Fibroblast of the aortic adventitia (primary cell): ENCODE measurements at places on chromosomes 7 and 10.

- no peak for DNase-seq
Measured at GRCh38 chr10:44326474-44327030, 58.3 kb downstream of the CXCL12 start.

DNA sequence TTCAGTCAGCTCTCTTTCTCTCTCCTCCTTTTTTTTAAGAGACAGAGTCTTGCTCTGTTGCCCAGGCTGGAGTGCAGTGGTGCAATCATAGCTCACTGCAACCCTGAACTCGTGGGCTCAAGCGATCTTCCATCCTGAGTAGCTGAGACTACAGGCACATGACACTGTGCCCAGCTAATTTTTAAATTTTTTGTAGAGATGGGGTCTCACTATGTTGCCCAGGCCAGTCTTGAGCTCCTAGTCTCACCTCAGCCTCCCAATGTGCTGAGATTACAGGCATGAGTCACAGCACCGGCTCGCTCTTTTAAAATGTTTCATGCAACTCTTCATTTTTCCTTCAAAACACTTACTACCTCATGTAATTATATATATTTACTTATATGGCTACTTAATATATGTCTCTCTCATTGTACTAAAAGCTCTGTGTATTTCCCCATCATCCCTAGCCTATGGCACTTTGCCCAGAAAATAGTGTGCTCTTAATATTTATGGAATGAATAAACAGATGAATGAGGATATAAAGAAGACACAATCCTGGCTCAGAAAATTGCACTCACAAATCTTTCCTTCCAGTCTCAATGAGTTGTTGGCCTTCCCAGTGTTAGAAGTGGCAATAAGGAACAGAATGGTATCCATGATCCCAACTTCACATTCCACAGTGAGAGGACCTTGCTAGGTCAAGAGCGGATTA lies 33.9 kb downstream of the EBLN1 start:
- DNase-seq: peak; percentile 21

- peak; percentile 42 for DNase-seq
Measured at GRCh38 chr10:89591796-89592271, 53.2 kb downstream of the PANK1 start.

GRCh38 chr10:89118091-89118490 lies 89.0 kb downstream of the CH25H start:
- DNase-seq: peak; percentile 62

GRCh38 chr7:69878015-69878414 lies 279.7 kb downstream of the AUTS2 start:
- no peak for DNase-seq

GRCh38 chr10:17836942-17837341 lies 27.8 kb downstream of the MRC1 start:
- peak; percentile 88 for DNase-seq

DNA sequence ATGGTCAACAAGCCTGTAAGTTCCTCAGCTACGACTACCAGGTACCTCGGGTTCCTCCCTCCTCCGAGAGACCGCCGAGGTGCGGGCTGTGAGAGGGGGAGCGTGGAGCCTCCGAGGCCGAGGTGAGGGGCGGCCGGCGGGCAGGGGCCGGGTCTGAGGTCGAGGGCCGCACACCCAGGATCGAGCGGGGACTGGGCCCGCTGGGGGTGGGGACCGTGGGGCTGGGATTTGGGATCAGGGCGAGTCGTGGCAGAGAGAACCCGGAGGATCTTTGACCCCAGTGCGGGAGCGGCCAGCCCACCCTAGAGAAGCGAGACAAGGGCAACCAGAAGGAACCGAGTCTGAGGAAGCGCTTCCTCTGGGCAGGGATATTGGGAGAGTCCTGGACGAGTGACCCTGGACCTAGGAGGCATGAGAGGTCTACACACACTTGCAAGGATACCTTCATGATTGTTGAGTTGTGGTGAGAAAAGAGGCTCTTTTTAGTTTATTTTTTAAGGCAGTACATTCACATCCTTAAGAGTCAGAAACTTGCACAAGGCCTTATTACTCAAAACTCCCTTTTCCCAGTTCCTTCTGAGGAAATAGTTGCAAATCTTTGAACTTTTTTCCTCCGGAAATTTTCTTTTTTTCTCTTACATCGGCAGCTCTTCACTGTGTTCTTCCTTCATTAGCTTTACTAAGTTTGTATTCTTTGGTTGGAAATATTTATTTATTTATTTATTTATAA lies 395 bp downstream of the ZNF487 start:
- DNase-seq: no peak

DNA sequence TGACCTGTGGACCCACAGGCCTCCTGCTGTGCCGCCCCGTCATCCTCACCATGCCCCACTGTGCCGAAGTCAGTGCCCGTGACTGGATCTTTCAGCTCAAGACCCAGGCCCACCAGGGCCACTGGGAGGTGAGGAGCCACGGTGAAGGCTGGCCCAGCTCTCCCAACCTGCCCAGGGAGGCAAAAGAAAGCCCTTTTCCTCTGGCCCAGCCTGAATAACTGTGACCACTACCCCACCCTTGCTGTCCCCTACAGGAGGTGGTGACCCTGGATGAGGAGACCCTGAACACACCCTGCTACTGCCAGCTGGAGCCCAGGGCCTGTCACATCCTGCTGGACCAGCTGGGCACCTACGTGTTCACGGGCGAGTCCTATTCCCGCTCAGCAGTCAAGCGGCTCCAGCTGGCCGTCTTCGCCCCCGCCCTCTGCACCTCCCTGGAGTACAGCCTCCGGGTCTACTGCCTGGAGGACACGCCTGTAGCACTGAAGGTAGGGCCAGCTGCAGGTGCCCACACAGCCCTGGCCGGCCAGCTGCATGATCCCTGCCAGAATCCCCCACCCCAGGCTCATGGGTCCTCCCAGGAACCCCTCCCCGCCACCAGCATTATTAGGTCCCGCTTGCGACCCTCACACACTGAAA lies 25.5 kb upstream of the SLC29A3 start:
- no peak for DNase-seq

- DNase-seq: no peak
Measured at GRCh38 chr7:10022957-10023356, 950.7 kb upstream of the PHF14 start.

DNA sequence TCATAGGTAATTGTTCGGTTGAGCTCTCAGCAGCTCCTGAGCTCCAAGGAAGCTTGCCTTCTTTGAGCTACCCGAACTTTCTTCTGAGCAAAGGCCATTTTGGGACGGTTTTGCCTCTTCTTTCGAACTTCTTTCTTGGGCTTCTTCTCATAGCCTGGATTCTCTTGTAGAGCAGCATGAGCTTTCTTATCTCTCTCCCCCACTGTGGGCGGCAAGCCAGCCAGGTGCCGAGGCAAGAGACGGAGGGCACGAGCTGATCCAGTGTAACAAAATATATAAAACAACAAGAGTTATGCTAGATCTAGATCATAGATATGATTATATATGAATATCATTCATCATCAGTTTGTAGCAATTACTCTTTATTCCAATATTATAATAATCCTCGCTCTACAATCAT lies 16.5 kb upstream of the KNDC1 start:
- no peak for DNase-seq

GRCh38 chr7:35761871-35762677 lies 38.8 kb upstream of the SEPTIN7 start:
- peak; percentile 87 for DNase-seq

GRCh38 chr10:3943695-3944257 lies 158.8 kb upstream of the KLF6 start:
- no peak for DNase-seq

- DNase-seq: no peak
Measured at GRCh38 chr7:149175150-149175549, 20.2 kb upstream of the ZNF282 start.

- DNase-seq: no peak
Measured at GRCh38 chr7:152949253-152949652, 189.7 kb downstream of the ACTR3B start.

DNA sequence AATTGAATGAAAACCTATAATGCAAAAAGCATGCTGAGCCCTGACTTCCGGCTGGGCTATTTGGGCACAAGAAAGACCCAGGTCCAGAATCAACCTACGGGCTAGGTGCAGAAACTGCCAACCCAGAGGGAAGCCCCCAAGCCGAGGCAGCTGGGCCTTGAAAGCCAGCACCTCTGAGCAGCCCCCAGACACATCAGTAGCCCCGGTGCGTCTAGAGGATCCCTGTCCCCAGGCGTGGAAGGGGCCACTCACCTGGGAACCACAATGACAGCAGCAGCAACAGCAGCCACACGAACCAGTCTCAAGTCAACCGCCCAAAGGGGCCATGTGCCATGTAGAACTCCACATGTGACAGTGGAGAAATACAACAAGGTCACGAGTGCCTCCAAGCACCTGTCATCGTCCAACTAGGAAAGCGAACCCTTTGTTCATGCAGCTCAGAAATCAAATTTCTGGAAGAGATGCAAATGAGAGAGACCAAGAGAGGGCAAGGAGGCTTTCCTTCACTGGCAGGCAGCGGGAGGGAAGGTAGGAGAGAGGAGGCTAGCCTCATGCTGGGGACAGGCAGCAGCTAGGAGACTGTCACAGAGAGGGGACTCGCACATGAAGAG lies 57.5 kb upstream of the CHST15 start:
- DNase-seq: no peak

DNA sequence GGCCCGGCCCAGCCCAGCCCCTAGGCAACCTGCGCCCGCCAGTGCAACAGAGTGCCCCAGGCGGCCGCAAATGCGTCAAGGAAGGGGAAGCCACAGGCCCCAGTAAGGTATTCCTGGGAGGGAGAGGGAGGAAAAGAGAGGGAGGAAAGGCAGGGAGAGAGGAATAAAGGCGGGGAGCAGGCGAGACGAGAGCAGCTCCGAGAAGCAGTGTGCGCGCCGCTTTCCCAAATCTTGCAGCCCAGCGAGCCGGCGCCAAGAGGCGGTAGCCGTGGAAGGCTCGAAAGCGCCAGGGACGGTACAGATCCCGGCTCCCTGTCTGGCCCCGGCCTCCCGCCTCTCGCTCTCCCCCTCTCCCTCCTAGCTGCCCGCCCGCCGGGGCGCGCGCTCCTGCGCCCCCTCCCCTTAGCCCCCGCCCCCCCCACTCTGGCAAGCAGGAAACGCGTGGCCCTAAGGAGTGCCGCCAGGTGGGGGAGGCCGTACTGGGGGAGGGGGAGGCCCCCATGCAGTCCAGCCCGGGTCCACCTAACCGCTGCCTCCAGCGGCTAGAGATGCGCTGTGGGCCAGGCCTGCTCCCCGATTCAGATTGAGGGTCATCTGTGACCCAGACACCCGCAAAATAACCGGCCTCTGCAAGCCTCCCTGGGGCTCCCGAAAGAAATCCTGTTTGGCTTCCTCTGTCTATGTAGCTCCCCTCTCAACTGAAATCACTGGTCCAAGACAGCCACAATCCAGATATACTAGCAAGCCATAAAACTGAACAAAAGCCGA lies 4.3 kb downstream of the HOXA10 start:
- no peak for DNase-seq

DNA sequence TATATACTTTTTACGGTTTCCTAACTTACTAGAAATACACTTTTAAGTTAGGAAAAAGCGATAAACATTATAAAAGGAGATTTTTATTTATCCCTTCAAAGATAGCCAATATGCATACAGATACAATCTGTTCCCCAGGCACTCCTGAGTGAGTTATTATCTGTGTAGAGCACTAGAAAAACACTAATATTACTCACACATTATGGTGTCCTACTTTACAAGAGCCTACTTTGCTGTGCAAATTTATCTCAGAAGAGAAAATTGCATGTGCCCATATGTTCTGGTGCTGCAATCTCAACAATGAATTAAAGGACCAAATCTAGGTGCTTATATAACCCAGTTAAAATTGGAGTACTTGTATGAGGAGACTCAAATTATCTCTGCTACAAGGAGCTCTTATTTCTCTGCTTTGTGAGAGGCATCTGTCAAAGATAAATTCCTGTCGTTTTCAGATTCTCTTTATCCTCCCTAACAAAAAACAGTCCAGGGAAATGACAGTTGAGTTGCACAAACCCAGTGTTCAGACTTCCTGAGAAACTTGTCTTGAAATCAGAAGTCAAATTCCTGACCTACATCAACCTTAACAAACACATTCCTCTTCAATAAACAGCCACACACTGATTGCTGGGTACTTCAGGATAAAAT lies 28.9 kb downstream of the CPA1 start:
- peak; percentile 31 for DNase-seq

DNA sequence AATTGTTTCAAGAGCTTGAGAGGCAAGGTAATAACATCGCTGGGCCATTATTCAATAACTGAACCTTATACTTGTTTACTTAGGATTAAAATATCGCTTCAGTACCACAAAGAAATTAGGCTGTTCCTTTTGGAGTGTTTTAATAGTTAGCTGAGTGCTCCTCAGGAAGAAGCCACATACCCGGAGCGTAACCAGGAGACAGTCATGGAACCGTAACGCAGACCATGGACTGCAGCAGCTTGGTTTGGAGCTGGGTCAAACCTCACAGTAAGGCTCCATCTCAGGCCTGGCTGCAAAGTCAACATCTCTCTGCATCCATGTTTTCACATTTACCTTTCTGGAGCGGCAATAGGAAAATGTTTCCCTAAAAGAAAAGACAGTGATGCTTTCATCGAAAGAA lies 599.0 kb downstream of the TNS3 start:
- no peak for DNase-seq

DNA sequence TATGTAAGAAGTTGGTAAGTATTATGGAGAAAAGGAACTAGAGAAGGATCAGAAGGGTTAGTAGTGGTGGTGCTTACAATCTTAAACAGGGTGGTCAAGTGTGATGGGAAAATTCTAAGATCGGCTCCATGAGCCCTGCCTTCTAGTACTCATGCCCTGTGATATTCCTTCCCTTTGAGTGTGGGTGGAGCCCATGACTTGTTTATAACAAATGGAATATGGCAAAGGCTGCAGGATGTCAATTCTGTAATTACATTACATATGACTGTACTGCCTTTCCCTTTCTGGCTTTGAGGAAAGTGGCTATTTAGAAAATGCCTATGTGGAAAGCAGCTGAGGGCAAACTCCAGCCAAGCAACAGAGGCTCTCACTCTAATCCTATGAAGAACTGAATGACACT lies 309.6 kb downstream of the AGMO start:
- DNase-seq: no peak

DNA sequence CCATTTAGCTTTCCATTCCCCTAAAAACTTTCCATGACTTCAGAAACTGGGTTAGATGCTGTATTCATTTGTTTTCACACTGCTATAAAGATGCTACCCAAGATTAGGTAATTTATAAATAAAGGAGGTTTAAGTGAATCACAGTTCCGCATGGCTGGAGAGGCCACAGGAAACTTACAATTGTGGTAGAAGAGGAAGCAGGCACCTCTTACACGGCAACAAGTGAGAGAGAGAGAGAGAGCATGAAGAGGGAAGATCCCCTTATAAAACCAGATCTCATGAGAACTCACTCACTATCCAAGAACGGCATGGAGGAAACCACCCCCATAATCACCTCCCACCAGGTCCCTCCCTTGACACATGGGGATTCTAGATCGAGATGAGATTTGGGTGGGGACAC lies 336.8 kb downstream of the TFEC start:
- no peak for DNase-seq

- DNase-seq: no peak
Measured at GRCh38 chr10:17708821-17709220, 43.2 kb upstream of the TMEM236 start.
